Spleen (tissue), 13 donors: ENCODE measurements at places on chromosomes 7 and 10.

- DNase-seq, result no peak
Measured at GRCh38 chr10:4767033-4767814, 58.8 kb upstream of the AKR1E2 start.

DNA sequence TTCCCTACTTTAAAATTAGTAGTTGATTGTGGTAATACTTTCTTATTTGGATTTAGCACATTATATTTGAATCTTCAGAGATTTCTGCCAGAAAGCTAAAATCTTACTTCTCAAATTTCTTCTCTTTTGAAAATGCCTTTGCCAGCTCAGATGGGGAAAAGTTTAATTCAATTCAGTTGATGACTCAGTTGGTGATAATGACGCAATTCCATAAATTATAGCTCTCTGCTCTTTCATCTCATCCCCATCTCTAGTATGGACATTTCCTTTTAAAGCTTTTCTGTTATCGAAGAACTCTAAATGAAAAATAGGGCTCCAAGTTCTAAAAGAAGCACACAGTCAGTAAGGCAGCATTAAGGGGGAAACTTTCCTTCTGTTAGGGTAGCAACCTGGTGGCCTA is 25.5 kb downstream of the RNLS start:
- DNase-seq, result no peak

- DNase-seq, result no peak
Measured at GRCh38 chr10:95820363-95820762, 64.4 kb downstream of the ENTPD1 start.

- DNase-seq, result no peak
Measured at GRCh38 chr7:104096683-104097082, 107.2 kb upstream of the RELN start.

DNA sequence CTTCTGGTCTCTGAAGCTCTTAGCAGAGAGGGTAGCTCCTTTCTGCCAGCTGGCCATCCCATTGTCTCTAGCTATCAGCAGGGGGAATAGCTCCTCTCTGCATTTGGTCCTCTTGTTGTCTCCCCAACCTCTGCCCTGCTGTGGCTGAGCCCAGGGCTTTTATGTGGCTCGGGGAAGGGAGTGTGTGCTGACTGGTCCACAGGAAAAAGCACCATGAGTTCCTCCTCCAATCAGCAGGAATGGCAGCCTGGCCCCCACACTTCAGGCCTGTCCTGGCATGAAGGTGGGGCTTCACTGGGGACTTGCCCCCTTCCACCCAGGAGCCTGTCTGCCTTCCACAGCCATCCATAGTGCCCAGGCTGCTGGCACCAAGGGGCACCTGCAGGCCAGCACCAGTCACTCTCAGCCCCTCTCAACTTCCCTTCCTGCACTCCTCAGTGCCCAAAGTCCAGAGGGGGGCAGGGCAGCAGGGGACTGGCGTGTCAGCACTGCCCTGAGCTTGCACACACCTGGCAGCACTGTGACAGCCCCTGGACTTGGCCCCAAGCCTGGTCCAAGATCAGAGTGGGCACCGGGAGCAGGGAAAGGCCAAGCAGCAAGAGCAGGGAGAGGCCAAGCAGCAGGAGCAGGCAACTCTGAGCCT is 36.2 kb downstream of the NOLC1 start:
- DNase-seq, result no peak

DNA sequence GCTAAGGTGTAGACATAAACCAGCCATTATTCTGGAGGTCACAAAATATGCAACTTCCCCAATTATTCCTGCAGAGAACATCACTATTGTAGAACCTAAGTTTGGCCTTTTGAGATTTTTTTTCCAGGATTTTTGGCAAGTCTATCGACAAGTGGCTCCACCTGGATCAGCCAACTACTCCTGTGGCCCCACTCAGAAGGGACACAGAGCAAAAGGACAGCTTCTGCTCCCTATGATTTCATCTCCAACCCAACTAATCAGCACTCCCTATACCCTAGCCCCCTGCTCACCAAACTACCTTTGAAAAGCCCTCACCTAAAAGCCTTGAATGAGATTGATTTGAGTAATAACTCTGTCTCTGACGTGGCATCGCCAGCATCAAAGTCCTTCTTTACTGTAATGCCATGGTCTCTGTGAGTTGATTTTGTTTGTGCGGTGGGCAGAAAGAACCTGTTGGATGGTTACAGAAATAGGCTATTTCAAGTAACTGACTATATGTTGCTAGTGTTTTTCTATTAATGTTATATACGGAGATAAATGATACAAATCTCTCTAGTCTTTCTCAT is 13.7 kb upstream of the CROT start:
- DNase-seq, result no peak

- no peak for DNase-seq
Measured at GRCh38 chr10:98492763-98493162, 46.0 kb upstream of the HPS1 start.

GRCh38 chr7:45292481-45292880 is 134.9 kb downstream of the RAMP3 start:
- DNase-seq, result no peak

DNA sequence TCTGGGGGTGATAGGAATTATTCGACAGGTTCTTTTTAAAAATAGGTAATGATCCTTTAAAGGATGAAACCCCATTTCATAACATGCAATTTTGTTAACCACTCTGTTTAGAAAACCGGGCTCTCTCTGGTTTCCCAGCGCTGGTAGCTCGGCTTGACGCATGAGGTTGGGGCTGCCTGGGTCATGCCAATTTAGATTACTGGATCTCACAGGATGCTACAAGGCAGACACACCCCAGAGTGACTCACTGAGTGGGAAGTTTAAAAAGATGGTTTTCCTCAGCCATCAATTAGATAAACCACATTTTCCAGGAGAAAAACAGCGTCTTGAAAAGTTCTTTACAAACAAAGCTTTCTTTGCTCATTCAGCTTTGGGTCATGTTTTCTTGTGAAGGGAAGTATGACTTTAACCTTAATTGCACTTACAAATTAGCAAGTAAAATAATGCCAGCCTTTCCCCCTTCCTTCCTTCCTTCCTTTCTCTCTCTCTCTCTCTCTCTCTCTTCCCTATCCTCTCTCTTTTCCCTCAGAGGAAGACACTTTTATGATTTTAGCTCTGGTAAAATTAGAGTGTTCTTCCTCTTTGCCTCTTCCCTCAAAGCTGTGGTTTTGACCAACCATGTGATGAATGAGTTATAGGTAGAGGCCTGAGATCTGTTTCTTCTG is 99.8 kb downstream of the EPDR1 start:
- DNase-seq, result no peak

- DNase-seq, result no peak
Measured at GRCh38 chr7:135236727-135237126, 3.1 kb downstream of the STRA8 start.
